ENCODE measurements at places on chromosomes 13 and 19.

DNA sequence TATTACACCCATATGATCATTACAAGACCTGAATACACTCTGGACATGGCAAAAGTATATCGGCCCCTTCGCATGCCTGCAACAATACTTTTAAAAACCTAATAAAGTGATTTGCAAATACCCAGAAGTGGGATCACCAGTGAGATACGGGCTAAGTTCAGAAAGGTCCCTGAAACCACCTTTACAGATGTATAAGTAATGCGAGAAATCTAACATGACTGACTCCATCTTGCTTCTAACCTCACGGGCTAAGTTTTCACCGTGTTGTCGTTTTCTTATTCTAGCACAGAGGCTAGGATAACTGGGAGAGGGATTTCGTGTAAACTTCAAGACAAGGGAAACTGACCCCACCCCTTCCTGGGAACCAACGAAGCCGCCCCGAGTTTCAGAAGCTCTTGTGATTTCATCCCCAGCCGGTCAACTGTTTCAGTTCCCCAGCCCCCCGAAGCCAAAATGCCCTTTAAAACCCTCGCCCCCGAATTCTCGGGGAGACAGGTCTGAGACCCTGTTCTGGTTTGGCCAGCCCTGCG lies 703 bp downstream of the NEK3 start:
- DNase-seq = no peak

GRCh38 chr19:43780706-43781525 lies at the start of gene KCNN4:
Gene KCNN4, minus strand, starts transcription at chr19:43780973. Its CDS starts 112 bp downstream, at chr19:43780861.
- peak; percentile 65 for DNase-seq

DNA sequence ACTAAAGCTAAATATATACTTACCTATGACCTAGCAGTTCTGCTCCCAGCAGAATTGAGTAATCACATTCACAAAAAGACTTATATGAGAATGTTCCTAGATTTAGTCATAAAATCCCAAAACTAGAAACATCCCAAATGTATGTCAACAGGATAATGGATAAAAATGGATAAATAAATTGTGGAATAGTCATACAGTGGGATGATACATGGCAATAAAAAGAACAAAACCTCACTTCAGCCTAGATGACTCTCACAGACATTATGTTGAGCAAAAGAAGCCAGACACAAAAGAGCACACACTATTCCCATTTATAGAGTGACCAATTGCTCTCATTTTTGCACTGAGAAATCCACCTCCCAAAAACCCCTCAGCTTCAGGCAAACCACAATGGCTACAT lies 352.4 kb upstream of the HTR2A start:
- DNase-seq = no peak

DNA sequence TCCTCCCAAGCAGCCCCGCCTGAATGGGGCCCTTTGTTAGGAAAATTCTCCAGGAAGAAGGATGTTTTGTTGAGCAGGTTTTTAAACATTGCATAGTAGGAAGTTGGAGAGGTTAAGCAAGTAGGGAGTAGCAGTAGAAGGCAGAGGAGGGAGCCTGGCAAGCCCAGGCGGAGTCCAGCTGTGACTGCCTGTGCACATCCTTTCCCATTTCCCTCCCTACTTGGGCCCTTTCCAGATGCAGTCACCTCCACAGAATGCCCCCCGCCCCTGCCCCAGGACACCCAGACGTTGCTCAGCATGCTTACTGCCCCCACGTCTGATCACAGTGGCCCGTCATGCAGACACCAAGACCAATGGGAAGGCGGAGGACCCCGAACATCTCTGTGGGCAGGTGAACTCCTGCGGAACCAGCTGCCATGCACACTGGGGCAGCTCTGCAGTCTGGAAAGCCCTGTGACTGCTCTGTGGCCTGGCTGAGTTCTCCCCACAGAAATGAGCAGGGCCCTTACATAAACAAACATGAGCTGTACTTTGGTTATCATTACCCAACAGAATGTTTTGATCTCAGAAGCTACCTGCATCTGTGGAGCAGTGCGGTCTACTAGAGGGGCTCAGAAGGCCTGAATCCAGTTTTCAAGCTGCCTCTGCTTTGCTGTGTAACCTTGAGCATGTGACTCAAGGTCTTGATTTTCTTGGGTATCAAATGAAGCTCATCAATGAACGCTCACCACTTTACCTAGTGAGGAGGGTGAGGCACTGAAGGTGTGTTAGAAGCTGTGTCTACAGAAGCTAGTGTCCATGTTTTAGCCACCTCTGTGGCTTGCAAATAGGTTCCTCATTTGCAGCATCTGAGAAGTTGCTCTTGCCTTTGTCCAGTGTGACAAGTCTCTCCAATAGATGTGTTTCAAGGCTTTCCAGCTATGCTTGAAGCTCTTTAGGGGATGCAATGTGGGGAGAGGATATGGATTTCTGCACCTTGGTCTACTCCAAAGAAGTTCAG lies 84.2 kb downstream of the TNFRSF19 start:
- DNase-seq = no peak

- DNase-seq = no peak
Measured at GRCh38 chr19:34481861-34482379, 362 bp downstream of the WTIP start.

- no peak for DNase-seq
Measured at GRCh38 chr19:56119582-56119978, 1.5 kb downstream of the ZNF787 start.

GRCh38 chr13:37364007-37364406 lies 234.6 kb downstream of the POSTN start:
- DNase-seq = no peak
